ENCODE measurements at places on chromosomes 5 and 9.

GRCh38 chr9:15834541-15834940 lies 281.7 kb downstream of the CCDC171 start:
- peak; percentile 56 for DNase-seq

- no peak for DNase-seq
Observed at GRCh38 chr5:118115791-118116190, 872.6 kb downstream of the DTWD2 start.

GRCh38 chr5:155015239-155015638 lies 1.7 kb downstream of the KIF4B start:
- no peak for DNase-seq

DNA sequence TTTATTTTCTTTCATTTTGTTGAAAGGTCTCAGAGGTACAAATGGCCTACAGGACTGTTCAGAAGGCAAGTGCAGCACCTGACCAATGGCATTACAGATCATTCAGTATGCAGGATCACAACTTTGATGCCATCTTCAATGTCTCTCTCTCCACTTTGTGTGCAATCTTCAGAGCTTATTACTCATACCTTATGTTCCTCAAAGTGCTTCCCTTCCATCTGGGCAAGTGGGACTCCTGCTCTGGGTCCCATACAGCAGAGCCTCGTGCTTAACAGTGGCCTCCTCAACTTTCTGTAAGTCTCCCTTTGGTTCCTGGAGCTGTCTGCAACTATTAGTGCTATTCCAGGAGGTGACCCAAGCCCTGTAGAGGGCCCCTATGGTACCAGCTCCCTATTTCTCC lies 358.4 kb upstream of the RPS23 start:
- DNase-seq: no peak

DNA sequence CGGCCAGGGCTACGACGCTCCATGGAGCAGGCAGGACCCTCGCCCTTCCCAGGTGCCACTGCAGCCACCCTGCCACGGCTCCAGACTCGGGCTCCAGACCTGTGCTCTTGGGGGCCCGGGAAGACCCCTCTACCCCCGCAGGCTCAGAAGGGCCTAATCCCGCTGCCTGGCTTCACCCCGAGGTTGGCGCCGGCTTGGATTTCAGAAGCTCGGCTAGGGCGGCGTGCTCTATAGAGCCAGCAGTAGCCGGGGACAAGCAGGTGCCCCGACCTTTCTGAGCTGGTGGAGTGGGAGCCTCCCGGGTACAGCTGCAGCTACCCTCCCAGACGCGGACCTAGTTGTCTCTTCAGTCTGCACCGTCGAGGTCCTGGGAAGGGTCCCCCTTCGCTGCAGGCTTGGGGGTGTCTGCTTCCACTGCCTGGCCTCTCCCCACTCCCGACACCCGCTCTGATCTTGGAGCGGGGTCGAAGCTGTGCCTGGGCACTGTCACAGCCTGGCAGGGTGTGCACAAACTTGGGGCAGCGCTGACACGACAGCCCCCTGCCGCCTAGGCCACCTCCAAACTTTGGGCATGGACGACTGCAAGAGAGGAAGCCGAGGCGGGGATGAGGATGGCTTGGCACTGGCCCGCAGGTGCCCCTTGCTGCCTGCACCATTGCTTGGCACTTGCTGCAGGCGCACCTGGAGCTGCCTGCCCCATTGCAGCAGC lies 1366.1 kb upstream of the CDH9 start:
- DNase-seq: no peak

GRCh38 chr5:134453016-134453415 lies 41.3 kb upstream of the CDKN2AIPNL start:
- peak; percentile 79 for DNase-seq

DNA sequence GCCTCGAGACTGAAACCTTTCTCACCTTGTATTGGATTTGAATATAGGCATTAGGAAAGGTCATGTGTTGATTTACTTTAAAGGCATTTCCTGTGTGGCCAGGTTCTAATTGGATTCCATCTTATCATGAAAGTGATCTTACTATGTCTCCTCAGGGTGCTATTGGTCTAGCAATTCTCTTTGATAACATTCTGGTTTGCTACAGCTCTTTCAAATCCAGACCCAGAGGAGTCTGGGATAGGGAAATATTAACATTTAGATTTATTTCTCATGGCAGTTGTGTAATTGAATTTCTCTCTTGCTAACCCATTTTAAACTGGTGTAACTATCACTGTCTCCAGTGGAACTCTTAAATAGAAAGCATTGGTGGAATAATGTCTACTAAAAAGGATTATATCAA lies 69.9 kb upstream of the NMUR2 start:
- no peak for DNase-seq

Data from fibroblast of the aortic adventitia (primary cell).